Activated CD8-positive, alpha-beta memory T cell treated with anti-CD3 and anti-CD28 coated beads for 4 hours (primary cell): ENCODE measurements at places on chromosomes 3 and 15.

DNA sequence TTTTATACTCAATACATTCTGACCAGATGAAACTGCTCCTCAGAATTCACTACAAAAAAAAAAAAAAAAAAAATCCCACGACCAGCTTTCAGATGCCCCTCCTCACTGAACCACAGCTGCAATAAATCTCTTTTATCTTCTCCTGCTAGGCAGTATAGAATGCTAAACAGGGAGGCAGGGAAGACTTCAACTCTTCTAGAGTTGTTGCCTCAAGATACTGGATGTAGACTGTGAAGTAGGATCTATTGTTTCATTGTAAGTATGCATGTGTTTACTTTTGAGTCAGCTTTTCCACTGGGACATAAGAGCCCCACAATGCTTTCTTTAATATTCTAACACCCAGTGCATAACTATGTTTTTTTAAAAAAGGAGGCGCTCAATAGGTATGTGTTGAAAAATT is 401.4 kb downstream of the TBL1XR1 start:
- DNase-seq: no peak

- no peak for DNase-seq
Measured at GRCh38 chr3:94115482-94115881, 52.6 kb downstream of the NSUN3 start.

- DNase-seq: no peak
Measured at GRCh38 chr15:57064033-57064432, 145.6 kb downstream of the TCF12 start.

DNA sequence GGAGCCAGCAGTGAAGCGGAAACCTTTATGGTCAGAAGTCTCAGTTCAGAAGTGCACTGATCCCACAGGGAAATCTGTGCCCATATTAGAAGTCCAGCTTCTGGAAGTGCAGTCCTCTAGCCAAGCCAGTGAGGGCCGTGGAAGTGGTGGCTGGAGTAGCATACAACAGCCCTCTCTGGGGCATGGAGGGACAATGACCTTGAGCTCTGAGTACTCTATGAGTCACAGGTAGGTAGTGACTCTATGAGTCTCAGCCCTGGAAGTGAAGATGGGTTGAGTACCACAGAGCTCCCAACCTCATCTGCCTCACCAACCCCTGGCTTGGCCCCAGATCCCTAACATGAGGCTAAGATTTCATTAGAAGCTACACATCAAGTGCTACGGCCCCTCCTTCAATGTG is 205.9 kb upstream of the PPP2R3A start:
- DNase-seq: no peak

DNA sequence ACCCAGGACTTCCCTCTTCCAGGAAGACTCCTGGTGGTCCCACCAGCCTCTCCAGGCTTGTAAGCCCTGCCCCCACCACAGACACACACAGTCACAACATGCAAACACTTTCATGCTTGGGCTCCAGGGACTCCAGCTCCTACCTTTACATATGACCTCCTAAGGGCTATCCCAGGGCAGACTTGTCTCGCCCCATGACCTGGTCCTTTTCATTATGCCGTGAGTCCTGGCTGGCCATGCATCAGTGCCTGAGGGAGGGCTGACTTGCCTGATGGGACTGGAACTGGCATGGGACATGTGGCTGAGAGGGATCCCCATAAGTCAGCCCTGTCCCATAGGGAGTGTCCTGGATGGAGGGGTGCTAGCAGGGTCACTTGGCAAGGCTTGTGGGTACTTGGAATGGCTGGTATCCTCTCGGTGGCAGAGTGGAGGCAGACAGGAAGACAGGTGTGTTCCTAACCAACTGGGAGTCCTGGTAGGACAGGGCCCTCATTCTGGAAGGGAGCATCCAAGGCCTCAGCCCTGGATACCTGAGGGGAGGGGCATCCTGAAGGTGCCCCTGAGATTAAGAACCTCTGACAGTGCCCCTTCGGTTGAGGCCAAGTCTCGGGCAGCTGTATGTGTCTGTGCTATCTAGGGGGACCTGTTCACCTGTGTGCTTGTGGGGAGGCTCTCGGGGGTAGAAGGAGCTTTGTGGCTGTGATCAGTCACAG is 540 bp upstream of the HHATL start:
- no peak for DNase-seq

DNA sequence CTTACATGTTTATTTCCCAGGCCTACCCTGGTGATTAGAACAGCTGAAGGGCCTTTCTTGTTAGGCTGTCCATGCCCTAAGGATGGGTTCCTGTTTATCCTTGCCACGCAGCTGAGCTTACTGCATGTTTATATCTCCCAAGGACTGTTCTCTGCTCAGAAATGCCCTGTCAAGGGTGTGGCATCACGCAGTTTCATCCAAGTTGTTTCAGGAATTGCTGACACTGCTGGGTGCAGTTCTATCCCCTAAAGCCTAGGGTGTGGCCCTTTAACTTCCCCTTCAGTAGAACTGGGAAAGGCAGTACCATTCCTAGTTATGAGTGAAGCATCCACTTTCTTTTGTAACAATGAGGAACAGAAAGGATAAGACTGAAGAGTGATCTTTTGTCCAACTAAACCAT is 5.0 kb downstream of the ELL3 start:
- no peak for DNase-seq

- no peak for DNase-seq
Measured at GRCh38 chr15:88398011-88398410, 69.2 kb downstream of the MRPL46 start.
